ENCODE measurements at places on chromosomes 4 and X.

DNA sequence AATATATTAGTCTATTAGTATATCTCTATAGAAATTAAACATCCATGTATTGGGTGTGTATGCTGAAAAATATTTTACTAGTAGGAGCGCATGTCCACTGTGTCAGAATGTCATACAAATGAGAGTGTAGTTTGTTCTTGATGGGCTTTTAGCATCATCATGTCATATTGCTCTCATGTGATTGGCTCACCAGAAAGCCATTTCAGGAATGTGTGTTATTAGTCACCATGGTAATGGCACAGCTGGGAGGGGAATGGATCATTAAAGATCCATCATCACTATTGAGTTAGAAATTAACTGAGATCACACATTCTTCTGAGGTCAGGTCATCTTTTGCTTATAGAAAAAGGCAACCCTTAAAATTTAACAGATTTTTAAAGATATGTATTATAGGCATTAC is 77.3 kb downstream of the PHEX start:
- DNase-seq = no peak

DNA sequence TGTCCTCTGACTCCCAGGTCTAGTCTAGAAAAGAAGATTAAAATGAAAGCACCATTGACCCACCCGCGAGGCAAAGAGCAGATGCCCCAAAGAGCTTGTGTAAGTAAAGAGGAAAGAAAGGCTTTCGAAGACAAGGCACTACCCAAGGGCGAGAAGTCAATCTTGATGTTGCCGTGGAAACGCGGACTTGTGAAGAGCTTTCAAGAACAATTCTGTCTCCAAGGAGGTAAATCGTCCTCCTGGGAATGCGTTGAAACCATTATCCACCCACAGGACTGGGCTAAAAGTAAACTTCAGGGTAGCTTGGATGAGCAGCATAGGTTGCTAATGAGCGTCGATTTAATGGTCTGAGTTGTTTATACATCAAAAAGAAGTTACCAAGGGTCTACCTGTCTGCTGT is 189.3 kb downstream of the DHRSX start:
- no peak for DNase-seq

GRCh38 chr4:172786039-172786792 is 382.4 kb upstream of the GALNT7 start:
- no peak for DNase-seq

GRCh38 chr4:111991163-111991562 is 154.1 kb upstream of the FAM241A start:
- DNase-seq = no peak

DNA sequence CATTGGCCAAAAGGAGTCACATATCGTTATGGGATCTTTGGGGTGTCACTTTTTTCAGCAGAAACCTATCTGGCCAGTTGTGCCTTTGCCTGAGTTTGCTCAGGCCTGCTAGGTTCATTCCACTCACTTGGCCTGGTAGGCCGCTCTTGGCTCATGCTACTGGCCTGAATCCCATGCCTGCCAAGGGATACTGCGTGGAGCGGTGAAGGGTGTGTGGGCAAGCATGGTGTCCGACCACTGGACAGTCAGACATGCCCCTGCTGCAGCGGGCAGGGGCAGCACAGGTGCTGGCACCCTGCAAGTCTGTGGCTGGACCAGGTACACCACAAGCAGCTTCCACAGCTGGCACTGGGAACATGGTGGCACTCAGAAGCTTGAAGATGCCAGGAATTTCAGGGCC is 11.3 kb upstream of the PPM1K start:
- DNase-seq = no peak

DNA sequence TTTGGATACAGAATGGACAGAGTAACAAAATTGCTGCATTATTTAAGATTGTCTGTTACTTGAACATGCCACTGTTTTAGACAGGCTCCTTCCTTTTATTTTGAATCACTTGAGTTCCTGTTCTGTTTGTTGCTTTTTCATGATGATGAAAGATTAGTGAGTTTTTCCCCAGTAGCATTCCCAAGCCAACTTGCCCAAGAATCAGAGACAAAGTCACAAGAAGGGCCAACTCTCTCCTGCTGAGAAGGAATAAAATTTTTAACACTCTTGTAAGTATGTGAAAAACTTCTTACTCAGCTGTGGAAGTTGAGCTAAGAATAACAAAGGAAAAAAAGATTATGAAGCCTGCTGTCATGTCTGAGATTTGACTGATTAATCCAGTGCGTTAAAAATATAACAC is 104.2 kb downstream of the KLHL8 start:
- no peak for DNase-seq

- no peak for DNase-seq
Measured at GRCh38 chr4:37922328-37922727, 31.4 kb downstream of the TBC1D1 start.

DNA sequence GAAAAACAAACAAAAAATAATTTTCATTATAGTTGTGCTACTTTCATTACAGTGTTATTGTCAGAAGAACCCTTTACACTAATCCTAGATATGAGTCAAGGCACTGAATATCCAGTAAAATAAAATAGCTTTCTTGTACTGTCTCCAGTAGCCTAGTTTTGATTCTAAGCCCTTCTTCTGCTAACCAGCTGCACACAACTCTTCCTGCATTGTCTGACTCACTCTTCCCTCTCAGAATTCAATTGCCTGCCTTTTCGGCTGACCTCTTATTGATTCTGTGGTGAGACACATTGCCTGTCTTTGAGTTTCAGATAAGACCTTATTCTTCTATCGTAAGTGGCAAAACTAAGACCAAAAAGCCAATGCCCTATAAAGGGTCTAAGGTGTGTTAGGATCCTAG is 26.7 kb upstream of the PCDH18 start:
- DNase-seq = no peak

DNA sequence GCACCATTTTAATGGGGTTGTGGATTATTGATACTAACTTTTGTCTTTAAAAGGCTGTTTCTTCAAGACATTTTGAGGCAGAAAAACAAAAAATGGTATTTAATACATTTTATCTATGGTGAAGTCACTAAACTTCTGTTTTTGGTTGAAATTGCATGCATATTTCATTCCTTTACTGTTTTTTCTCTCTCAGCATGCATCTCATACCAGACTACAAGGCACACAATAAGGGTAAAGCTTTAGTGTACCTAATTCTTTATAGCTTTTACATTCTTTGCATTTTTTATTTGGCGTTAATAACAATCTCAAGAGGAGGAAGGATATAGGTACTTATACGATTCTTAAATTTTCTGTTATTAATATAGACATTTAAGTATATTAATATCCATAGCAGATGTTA is 151.0 kb upstream of the DKK2 start:
- no peak for DNase-seq

DNA sequence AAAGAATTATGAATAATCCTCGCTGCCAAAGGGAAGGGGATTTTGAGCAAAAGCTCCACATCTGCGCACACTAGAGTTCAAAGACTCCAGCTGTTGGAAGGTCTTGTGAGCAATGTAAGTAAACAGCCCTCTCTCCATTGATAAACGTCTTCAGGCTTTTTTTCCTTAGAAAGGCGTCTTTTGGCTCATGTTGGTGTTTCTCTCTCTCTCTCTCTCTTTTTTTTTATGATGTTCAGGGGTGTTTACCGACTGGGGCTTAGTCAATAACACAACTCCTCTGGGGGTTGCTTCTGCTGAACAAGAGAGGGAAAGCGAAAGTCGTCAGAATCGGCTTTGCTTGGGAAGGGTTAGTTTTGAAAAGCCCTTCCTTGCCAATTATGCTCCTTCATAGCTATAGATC is 53.2 kb upstream of the C1QTNF7 start:
- DNase-seq = no peak

- no peak for DNase-seq
Measured at GRCh38 chrX:97200454-97200853, 316.7 kb downstream of the RPA4 start.

DNA sequence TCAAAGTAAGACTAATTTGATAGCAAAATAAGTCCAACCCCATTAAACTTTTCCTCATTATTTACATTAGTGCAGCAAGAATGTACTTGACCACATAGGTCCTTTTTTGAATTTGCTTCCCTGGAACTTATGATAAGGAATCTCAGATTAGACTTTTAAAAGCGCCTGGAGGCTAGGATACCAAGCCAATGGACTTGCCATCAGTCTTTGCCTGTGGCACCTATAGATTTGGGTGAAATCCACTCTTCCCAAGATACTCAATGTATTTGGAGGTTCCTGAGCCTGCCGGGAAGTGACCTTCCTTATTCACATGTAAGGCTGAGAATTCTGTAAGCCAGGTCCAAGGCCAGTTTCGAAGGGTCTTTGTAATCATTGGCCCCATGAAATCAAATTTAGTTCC is 553.6 kb downstream of the ADGRL3 start:
- no peak for DNase-seq

- DNase-seq = no peak
Measured at GRCh38 chr4:94927696-94928095, 169.9 kb downstream of the BMPR1B start.

DNA sequence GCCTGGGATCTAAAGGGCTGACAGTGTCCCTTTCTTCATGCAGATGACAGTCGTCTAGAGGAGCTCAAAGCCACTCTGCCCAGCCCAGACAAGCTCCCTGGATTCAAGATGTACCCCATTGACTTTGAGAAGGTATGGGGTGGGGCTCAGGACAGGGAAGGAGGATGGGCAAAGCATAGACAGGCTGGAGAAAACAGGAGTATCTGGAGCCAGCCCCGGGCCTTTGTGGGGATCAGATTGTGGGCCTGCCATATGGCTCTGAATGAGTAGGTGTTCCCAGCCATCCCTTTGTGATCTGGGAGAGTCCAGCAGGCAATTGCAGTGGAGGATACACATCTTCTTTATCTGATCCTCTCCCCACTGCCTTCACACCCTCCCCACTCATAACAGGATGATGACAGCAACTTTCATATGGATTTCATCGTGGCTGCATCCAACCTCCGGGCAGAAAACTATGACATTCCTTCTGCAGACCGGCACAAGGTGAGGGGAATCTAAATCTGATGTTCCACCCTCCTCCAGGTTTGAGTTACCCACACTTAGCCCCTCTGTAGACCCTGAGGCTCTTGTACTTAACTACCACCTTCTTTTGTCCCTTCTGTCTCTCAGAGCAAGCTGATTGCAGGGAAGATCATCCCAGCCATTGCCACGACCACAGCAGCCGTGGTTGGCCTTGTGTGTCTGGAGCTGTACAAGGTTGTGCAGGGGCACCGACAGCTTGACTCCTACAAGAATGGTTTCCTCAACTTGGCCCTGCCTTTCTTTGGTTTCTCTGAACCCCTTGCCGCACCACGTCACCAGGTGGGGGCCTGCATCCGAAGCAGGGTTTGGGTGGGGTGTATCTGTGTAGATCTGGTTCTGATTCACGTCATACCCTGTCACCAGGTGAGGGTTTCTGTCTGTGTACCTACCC is 5.8 kb upstream of the CDK16 start:
- no peak for DNase-seq

DNA sequence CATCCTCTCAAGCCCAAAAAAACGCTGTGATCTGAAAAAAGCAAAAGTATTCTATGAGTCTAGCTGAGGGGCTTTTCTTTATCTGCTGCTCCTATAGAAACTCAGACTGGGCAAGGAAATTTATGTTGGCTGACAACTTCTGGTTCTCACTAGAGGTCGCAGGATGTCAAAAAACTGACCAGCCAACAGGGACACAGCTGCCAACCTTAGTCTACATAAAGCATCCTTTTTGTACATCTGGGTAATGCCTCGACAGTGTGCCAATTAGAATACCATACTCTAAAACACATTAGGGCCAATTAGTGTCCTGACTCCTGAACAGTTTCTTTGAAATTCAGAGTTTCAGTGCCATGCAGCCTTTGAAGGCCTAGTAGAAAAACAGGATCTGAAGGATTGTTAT is 8.8 kb upstream of the TLL1 start:
- DNase-seq = no peak

- DNase-seq = no peak
Measured at GRCh38 chr4:169250796-169251195, 20.0 kb downstream of the SH3RF1 start.

DNA sequence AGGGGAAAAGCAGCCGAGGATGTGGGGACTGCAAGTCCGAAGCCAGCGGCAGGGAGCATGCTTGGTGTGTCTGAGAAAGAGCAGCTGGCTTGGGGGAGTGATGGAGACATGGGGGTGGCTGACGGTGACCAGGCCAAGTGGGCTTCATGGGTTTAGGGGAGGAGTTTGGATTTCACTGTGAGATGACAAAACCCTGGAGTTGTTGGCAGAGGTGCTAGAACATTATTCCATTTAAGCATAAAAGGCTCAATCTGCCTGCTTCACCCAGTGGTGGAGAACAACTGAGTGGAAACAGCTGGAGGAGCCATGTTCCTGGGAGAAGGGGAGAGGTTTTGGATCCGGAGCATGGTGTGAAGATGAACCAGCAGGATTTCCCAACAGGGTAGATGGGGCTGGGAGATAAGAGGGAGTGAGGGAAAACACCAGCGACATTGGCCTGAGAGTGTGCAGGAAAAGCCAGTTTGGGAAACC is 318.0 kb upstream of the TAPT1 start:
- DNase-seq = no peak

GRCh38 chr4:11532138-11532537 is 103.4 kb upstream of the HS3ST1 start:
- DNase-seq = no peak

DNA sequence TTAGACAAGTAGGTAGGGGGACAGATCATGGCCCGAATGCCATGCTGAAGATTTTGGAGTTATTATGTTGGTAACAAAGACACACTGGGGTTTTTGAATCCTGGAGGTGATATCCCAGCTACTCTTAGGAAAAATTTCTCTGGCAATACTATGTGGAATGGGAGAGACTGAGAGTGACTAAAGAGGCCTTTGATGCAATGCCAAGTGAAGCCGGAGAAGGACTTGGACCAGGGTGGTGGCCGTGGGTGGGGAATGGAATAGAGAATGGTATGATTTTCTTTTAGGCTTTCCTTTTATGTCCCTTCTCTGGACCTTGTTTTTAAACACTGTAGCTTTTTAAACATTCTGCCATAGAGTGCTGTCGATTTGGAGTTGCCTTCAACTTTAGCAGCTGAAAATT is 141.6 kb downstream of the DCLK2 start:
- DNase-seq = no peak

DNA sequence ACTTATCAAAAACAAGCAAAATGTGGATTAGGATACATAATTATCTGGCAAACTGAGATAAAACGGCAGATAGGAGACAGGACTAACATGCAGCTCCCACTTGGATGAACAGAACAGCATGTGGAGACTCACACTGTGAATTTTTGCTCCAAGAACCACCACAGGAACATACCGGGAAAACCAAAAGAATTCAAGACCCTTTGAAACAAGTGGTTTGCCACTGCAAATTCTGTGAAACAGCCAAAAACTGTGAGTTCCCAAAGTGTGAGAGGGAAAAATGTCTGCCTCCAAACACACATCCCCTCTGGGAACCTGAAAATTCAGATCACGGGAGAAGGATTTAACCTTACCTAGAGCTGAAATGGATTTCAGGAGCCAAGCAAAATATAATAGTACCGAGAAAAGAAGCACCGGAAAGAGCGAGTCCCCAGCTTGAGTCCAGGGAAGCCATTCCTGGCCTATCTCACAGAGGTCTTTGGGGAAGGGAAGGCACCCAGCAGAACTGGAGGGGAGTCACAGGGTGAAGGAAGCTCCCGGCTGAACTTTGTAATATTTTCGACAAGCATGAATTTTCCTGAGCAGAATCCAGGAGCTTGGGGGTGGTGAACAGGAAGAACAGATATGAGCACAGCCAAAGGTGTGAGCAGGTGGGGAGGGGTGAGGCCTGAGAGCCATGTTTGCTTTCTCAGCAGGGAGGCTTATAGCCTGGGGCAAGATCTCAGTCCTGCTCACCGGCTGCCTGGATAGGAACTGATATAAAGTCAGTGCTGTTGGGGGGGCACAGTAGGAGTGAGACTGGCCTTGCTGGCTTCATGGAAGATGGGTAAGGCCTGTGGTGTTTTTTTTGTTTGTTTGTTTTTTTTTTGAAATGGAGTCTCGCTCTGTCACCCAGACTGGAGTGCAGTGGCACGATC is 23.9 kb downstream of the MANBA start:
- DNase-seq = no peak

GRCh38 chrX:30373479-30373878 is 64.3 kb upstream of the NR0B1 start:
- no peak for DNase-seq
